Putamen (tissue), 1 donor: ENCODE measurements at places on chromosomes 1 and 21.

DNA sequence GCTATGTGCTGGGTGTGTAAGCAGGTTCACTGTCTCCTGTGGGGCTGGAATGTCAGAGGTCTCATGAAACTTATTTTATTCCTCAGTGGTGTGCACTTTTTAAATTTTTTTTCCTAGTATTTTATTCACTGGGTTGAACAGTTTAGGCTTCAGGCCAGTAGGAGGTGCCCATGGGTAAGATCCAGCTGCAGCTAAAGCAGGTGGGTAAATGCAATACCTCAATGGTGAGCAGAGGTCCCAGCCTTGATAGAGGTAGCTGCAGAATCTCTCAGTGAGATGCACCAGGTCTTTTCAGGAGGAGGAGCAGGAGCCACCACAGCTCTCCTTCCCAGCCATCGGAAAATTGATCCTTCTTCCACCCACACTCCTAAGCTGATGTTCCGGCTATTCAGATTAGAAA, 12.6 kb upstream of the OR6N2 start:
- DNase-seq = no peak

GRCh38 chr1:3707298-3707938, 44.8 kb upstream of the CCDC27 start:
- no peak for DNase-seq

DNA sequence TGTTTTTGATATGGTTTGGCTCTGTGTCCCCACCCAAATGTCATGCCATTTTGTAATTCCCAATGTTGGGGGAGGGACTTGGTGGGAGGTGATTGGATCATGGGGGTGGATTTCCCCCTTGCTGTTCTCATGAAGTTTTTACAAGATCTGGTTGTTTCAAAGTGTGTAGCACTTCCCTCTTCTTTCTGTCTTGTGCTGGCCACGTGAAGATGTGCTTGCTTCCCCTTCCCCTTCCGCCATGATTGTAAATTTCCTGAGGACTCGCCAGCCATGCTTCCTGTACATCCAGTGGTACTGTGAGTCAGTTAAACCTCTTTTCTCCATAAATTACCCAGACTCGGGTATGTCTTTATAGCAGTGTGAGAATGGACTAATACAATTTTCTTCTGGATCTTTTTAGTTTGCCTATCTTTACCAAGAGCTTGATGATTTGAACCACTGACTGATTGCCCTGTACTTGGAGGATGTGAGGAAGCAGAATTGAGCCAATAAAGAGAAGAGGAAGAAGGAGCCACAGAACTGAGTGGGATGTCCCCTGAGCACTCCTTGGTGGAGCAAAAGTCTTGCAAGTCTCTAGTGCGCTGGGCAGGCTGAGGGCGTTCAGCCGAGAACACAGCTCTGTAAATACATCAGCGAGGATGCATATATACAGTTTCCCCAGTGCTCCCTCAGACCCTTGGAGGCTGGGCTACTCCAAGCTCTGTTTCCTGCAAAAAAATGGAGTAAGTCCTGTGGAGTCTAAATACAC, 102.6 kb downstream of the CYYR1 start:
- no peak for DNase-seq

DNA sequence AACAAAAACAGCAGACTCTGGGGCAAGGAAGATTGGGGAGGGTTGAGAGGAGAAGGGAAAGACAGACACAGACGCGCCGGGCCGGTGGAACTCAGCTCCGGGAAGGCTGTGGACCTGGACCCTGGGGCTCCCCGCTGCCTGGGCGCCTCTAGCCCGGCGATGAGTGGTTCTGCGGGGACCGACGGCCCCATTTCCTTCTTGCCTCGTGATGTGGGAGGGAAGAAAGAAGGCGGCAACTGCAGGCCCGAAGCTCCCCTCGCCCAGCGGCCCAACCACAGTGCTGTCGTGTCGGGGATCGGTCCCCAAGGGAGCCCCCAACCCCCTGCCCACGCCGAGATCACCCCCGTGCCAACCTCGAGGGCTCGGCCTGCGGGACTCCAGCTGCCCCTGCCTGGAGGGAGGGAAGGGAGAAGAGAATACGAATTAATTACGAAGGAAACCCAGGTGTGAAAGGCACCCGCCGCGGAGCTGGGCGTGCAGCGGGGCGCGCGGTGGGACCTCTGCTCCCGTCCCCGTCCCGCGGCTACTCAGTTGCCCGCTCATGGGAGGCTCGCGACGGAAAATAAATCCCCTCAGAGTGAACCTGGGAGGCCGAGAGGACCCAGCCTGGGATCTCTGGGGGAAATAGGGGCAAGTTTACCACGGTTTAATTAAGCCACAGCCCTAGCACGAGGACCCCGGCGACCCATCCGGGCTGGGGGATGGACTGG, 7.4 kb downstream of the FOXD3 start:
- DNase-seq = no peak
